CD4-positive, alpha-beta T cell treated with Interleukin-1 beta for 1 hour (primary cell): ENCODE measurements at places on chromosomes 16 and 17.

DNA sequence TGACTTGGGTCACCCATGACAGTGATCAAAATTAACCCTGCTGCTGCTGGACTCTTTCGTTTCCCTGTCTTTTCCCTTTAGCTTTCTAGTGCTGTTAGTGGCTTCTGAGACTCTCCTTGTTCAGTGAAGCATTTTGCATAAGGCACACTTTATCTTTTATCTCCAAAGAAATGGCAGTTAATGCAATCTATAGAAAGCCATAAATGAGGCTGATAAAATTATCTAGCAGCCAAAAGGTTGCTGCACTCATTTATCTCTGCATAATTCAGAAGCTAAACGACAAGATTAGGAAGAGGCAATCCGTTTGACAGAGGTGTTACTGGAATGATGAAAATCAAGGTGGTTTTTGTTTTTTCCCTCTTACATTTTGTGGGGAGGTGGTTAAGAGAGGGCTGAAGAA, 1109.5 kb upstream of the EEF2KMT start:
- DNase-seq, result no peak

- DNase-seq, result peak; percentile 48
These were observed 646 bp downstream of the HIC1 start for GRCh38 chr17:2055292-2056205.

DNA sequence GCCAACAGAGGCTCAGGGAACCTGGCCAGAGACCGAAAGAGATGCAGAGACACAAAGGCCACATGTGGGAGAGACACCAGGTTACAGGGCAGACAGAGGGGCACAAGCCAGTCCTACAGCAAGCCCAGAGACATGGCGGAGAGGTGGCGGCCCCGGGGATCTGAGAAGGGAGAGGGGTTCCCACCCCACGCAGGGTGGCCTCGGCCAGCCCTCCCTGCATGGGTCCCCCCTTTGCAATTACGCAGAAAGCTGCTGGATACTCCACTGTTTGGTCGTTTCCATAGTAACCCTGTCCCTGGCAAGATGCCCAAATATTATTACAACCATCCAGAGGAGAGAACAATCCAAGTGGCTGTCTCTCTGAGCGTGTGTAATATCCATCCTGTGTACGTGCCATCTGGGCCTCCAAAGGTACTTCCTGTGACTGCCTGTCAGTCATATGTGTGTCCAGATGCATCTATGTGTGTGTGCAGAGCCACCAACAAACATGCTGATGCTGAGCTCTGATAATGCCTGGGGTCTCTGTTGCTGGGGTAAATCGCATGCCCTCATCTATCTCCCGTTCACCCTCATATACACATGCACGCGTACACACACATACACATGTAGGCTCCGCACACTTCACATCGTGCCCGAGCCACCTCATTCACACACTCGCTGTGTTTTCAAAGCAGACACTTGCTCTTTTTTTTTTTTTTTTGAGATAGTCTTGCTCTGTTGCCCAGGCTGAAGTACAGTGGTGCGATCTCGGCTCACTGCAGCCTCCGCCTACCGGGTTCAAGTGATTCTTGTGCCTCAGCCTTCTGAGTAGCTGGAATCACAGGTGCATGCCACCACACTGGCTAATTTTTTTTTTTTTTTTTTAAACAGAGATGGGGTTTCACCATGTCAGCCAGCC, 5.5 kb downstream of the PCGF2 start:
- DNase-seq, result no peak

GRCh38 chr16:11105038-11105903, 150.7 kb downstream of the SOCS1 start:
- peak; percentile 34 for DNase-seq

DNA sequence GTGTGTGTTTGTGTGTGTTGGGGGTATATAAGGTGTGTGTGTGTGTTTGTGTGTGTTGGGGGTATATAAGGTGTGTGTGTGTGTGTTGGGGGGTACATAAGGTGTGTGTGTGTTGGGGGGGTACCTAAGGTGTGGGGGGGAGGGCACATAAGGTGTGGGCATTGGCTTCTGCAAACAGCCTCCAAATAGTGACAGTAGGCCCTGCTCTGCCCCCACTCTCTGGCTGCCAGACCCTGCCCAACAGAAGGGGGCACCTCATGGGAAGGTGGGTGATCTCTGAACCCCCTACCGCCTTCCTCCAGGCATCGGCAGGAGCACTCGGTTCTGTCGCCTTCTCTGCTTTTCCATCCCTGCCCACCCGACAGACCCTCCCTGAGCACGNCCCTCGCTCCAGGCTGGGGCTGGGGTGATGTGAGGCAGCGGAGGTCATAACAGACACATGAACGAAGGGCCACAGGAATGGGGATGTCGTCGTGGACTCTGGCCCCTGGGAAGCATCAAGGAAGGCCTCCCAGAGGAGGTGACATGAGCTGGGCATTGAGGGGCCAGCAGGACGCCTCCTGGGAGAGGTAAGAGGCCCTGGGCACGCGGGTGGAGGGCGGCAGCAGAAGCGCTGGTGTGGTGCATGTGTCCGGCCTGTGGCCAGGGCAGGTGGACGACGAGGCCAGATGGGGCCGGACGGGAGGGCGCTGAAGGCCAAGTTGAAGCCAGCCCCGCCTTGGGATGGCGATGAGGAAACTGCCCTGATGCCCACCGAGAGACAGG, 136.6 kb upstream of the RPH3AL start:
- DNase-seq, result peak; percentile 35

DNA sequence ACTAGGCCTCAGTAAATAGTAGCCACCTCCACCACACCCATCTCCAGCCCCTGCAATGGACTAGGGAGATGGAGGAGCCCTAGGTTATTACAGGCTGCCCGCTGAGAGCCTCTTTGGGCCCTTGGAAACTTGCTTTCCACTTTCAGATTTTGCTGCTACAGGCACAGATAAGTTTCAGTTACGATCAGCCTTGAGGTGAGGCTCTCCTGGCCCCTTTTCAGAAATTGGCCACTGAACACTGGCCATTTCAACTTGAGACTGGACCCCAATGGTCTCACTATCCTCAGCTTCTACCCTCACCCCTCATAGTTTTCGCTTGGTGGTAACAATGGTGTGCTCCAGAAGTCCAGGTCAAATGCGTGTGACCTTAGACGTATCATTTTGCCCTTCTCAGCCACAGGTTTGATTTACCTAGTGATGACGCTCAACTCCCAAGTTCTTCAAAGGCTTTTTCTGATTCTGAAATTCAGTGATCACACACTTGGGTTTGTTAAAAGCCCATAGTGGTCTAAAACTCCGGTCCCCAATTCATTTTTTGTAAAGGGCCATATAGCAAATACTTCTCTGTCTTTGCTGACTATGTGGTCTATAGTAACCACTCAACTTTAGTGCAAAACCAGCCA, 1.0 kb downstream of the PMM2 start:
- DNase-seq, result no peak

GRCh38 chr17:3887804-3888203, 5.0 kb downstream of the CAMKK1 start:
- DNase-seq, result no peak

GRCh38 chr16:19607616-19608280, 52.2 kb downstream of the VPS35L start:
- DNase-seq, result no peak

DNA sequence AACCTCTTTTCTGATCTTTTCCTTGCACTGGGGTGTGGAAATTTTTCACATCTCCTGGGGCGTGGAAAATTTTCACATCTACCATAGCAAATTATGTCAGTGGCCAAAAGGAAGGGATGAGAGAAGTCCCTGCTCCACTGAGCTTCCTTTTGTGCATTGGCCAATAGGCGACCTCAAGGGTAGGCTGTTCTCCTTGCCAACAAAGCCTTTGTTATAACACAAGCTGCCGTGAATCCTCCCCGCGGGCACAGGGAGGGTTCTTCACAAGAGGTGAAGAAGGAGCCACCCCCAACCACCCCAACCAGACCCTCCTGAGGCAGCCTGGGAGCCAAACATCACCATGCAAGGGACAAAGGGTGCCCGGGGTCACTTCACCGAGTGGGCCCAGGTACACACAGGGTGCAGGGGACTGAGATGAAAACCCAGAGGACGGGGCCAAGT, 6.5 kb downstream of the SLC5A11 start:
- DNase-seq, result no peak

- DNase-seq, result no peak
These were observed 8.2 kb downstream of the SLC46A1 start for GRCh38 chr17:28397687-28398279.

DNA sequence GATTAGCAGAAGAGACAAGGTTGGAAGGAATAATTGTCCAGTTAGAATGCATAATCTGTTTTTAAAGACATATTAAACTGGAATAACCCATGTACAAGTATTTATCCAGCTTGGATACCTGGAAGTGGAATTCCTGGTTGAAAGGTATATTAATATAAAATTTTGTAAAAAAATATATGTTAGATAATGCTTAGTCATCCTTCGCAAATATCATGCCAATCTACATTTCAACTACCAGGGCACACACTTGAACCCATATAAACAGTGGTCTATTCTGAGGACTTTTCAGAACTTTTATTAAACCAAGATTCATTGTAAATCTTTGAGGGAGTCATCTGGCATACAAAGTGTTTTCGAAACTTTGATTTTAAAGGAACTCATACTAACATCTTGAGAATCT, 269.1 kb upstream of the HSBP1 start:
- DNase-seq, result no peak
